ENCODE measurements at places on chromosomes 7 and 10.

DNA sequence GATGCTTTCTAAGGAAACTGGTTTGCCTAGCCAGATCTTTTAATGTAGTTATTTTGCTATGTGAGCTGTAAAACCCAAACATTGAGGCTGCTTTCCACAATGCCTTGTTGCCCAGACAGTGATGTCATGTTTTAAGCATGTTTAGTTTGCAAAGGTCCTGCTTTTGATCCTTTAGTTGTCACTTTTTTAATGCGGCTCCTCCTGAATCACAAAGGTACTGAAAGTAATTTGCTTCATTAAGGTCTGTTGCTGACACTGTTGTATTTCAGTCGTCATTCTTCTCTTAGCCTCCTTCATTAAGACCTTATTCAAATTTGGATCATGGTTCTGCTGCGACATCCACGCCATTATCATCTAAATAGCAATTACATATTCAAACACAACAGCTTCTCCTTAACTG lies 10.6 kb downstream of the RPA3 start:
- DNase-seq, result no peak

DNA sequence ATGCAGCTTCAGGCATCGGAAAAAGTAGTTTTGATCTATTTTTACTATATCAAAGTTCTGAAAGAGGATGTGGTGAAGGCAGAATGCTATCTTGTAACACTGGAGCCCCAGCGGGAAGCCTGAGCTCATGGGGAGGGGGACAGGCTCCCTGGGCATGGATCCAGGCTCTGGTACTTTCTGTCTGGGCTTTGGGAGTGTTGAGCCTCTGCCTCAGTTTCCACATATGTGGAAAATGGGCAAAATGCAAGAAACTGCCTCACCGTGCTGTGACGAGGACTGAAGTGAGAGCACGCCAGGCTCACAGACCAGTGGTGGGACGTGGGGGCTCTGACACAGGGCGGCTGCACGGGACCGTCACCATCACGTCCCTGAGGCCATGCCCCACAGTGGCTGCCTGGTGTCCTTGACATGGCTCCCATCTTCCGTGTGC lies 182.9 kb upstream of the SHH start:
- no peak for DNase-seq

DNA sequence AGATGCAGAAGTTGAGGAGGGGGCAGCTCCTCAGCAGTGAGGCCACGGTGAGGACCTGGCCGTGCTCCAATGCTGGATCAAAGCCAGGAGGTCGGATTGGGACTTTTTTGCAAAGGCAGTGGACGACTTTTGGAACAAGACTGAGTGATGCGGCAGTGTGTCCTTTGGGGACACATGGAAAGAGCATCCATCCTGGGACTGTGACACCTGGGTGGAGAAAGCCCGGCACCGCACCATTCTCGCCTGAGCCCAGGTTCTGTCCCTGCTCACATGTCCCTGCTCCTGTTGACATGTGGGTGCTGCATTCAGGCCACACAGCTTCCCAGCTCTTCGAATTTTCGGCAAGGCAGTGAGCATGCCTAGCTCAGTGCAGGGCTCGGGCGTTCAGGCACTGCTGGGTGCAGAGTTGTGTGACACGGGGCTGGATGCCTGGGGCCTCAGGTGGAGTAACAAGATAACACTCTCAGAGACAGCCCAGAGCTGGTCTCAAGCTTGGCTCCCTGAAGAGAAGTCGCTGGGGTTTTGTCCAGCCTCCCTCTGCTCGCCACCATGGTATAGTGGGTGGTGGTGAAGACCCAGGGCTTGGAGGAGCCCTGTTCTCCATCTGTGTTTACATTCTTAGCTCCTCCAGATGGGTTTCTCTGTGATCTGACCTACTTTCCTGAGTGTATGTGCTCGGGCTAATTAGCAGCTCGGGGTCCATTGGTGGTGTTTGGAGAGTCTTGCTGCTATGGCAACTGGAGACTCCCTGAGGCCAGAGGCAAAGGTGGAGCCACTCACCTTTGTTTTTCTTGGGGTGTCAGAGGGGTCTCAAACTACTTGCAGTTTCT lies 111.7 kb upstream of the BTBD16 start:
- no peak for DNase-seq

DNA sequence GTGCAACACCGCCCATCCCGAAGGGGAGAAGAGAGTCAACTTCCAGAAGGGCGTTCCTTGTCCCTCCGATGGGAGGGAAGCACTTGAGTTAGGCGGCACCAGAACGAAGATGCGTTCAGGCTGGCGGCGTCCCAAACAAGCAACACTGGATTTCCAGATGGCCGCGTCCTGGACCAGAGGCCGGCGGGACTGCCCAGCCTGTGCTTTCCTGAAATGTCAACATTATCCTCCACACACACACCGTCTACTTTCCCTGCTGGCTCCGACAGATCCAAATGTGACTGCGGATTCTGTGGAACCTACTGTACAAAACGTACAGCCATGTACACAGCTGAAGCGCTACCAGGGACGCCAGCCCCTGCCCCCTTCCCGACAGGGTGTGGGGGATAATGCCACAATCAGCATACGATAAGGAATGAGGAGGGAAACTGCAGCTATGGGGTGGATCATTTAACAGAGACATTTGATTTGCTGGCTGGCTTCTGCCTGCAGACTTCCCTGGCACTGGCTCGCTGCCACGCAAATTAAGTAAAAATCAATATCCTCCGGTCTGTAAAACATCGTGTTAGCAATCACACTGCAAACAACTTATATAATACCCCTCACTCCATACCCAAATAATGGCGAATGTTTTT lies 82.1 kb downstream of the ZRANB1 start:
- DNase-seq, result no peak

DNA sequence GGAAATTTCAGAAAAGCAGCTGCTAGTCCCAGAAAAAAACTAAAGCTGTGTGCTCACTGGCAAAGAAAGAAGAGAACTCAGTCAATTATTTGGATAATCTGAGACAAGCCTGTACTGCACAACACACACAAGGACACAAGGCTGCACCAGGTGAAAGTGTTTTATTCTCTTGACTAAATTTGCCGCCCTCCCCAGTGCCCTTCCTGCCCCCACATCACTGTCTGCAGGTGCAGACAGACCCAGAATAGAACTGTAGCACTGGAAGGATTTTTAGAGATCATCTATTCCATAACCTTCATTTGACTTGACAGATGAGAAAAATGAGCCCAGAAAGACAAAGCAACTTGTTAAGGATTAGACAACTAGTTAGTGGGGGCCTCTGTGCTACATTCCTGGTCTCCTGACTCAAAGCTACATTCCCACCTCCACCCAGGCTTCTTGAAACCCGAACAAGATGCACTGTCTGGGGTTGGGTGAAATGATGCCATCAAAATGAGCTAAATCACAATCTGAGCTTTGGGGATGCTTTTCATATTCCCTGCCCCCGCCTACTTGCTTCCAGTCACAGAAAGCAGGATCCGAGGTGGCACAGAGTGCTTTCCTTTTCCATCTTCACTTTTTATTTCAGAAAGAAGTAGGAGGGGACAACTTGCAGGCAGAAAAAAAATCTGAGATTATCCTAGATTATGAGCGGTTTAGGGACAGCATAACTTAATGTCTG lies 5.2 kb upstream of the VAX1 start:
- DNase-seq, result no peak

GRCh38 chr7:1106063-1106792 lies 18.3 kb downstream of the GPER1 start:
- no peak for DNase-seq

Data from B cell (primary cell).